ENCODE measurements at places on chromosomes 2 and 18.

- peak; percentile 44 for DNase-seq
These were observed 9.5 kb downstream of the COPS7B start for GRCh38 chr2:231795525-231796327.

DNA sequence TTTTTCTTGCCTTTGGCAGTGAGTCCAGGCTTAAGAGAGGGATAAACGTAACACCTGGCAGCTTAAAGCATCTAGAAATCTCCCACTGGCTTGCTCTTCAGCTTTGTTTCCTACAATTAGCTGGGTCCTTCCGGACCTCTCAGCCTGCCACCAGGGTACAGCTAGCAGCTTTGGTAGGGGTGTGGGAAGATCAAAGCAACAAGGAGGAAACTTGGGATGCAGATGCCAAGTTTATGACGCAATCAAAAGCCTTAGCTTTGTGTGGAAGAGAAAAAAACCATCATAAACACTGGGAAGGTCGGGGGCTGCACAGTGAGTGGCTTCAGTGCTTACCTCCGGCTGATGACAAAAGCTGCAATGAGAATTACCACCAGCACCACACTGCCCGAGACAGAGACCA is 116.9 kb downstream of the EPHA4 start:
- no peak for DNase-seq

GRCh38 chr2:86305915-86306254 is 31.5 kb downstream of the REEP1 start:
- no peak for DNase-seq

DNA sequence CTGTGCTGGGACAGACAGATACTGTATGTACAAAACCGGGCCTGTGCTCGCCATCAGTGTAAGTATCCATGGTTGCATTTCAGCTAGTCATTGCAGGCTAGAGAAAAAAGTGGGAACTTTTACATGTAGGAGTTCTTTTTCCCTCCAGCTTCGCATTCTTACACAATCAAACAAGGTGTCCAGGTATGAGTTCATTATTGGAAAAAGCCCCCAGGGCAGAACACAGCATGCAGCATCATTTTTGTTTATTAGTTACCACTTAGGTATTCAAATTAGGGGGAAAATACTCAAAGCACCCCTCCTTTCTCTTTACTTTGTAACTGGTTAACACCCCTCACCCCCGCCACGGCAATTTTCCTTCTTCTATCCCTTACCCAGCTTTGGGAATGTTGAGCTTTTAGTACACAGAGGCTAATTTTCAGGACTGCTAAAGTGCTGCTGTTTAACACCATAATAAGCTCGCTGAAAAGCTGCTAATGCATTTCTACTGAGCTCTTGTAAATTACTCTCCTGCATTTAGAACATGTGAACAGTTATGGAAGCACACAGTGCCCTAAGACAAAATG is 13.6 kb downstream of the UPP2 start:
- no peak for DNase-seq

- DNase-seq = no peak
These were observed 149.2 kb upstream of the NOSTRIN start for GRCh38 chr2:168652997-168653921.

DNA sequence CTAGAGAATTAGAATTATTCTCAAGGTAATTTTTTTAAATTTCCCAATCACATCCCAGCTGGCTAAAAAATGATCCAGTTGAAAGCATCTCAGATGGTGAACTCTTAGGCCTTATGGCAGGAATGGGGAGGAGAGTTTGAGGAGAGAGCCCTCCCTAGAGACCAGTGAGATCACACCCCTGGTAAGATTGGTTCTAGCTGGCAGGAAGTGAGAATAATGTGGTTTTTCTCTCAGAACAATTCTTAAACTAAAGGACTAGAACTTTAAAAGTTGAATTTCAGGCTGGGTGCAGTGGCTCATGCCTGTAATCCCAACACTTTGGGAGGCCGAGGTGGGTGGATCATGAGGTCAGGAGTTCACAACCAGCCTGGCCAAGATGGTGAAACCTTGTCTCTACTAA is 120.2 kb downstream of the MYO3B start:
- peak; percentile 28 for DNase-seq

DNA sequence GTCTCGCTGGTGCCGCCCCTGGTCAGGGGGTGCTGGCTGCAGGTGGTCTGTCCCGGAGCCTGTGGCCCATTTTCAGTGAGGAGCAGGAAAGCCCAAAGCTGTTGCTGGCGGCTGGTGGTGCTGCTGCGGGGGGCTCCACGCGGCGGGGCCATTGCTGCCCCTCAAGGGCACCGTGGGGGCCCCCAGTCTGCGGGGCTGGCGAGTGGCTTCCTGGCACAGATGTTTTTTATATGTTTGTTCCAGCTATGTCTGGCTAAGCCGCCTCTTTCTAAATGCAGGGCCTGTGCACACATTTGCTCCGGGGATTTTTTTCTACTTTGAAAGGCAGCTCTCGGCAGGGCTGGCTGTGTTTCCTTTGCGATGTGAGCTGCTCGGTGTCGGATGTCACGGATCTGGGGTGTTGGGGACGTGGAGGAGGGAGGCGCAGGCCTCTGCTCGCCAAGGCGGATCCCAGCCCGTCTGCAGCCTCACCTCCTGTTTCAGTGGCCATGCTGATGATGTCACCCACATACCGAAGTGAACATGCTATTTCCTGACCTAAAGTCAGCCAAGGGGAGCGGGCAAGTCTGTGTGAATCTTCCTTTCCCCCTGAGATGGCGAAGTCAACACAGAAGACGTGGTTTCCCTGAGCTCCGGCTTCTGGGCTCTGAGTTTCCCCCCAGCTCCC is 112.0 kb upstream of the CTDP1 start:
- no peak for DNase-seq

DNA sequence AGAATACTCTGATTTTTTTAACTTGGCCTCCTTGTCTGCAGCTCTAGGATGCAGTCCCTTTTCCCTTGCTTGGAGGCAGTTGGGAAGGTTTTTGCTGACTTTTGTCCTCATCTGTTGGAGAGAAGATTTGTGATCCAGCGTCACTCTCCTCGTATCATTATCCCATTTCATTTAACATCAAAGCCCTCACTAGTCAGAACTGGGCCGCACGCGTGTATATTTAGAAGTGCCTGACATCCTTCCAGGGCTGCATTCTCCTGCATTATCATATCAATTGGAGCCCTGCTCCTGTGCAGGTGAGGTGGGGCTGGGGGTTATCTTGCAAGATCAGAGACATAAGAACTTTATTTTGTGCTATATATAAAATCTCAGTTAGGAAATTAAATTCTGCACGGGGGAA is 435.1 kb upstream of the HS6ST1 start:
- no peak for DNase-seq

- DNase-seq = no peak
These were observed 314.8 kb upstream of the HS6ST1 start for GRCh38 chr2:128633501-128633900.

- DNase-seq = no peak
These were observed 20.1 kb upstream of the FANCL start for GRCh38 chr2:58261209-58261608.

DNA sequence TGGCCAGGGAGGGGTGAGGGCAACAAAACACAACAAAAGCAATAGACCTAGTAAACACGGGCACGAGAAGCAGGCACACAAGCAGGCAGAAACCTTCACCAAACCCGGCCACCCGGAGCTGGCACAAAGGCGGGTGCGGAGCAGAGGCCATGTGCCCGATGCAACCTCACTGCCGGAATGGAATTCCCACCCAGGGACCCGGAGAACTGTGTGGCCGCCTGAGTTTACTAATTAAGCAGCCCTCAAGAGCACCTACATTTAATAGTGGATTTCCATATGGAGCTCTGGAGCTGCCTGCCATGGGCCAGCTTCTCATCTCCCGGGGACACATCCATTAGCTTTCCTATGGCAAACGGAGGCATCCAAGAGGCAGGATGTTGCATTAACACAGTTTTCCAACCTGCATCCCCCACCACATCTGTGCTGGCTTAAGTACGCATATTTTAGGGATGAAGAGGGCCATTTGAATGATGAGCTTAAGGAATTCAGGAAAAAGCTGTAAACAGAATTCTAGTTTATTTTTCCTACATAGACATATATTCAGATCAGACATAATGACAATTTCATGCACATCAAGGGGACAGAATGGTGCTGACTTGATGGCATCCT is 104.5 kb upstream of the SMIM21 start:
- DNase-seq = no peak

- DNase-seq = no peak
These were observed 96.4 kb downstream of the ITGB1BP1 start for GRCh38 chr2:9326975-9327374.

DNA sequence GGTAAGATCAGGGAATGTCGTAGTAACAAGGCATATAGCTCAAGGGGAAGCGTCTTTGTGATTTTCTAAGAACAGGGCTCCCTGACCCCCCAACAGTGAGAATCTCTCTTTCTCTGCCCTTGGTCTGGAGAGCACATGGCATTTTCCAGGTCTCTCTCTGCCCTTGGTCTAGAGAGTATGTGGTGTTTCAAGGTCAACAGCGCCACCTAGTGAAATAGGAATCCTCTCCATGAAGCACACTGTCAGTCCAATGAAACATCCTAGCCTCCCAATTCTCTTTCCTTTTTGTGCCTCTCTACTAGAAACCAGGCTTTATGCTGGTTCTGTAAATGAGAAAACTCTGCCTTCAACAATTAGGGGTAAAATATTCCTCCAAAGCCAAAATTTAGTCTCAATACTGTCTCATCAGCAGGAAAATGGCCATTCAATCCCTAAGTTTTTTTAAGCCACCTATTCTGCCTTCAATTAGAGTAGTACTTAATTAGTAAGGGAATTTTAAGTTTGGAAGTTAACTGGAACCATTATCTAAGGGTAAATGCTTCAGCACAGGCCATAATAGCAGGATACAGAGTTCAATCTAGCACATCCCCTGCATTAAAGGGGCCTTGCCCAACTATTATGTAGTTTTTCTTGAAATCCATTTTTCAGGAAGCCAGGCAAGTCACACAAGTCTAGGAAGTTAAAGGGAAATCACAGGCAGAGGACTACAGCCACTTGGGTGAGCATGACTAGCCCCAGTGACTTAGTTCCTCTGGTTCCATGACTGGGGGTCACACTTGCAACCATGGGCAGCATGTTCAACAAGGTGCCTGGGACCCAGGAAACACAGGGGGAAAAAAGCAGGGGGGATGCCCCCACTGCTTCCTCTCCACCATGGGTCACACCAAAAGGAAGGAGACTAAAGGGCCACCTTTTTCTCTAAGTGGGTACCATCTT is 12.4 kb downstream of the DYM start:
- peak; percentile 79 for DNase-seq

DNA sequence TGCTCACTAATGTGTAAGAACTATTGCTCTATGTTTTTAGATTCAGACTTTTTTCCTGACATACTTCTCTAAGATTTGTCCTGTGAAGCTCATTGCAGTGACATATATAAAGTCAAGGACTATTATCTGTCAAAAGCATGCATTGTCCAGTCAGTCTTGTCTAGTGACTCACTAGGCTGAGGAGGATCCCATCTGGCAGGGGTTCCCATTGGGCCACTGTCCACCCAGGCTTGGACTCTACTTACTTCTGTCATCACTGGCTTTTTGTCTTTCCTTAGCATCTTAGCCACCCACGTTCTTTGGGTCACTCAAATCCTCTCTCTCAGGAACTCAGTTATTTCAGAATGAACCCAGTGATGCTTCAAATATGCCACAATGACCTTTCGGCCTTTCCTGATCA is 132.6 kb upstream of the NABP1 start:
- no peak for DNase-seq

- no peak for DNase-seq
These were observed 119.3 kb upstream of the ZSWIM2 start for GRCh38 chr2:186968277-186968676.

- no peak for DNase-seq
These were observed 57.5 kb downstream of the DTNA start for GRCh38 chr18:34767601-34768027.

DNA sequence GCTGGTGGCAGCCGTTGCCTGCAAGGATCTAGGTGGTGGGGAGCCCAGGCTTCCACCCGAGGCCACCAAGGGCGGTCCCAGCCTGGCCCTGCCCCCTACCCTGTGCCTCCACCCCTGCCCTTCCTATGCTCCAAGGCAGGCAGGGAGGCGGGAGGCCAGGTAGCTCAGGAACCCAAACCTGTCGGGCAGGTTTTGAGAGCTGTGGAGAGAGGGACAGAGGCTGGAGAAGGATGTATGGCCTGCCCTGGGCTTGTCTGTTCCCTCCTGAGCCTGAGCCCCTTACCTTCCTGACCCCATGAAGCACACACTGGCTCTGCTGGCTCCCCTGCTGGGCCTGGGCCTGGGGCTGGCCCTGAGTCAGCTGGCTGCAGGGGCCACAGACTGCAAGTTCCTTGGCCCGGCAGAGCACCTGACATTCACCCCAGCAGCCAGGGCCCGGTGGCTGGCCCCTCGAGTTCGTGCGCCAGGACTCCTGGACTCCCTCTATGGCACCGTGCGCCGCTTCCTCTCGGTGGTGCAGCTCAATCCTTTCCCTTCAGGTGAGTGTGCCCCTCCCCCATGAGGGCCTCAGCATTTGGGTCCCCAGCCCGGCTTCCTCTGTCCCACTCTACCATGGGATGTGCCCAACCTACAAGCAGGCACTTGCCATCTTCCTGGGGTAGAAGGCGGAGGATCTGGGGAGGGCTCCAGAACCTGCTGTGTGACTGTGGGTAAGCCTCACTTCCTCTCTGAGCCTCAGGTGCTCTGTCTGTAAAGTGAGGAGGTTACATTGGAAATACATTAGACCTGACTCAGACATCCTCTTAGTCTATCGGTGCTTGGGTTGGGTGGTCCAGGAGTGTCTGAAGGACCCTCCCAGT is at the start of gene PROM2:
Gene PROM2, plus strand, starts transcription at position 159 of the 860 bp plus-strand sequence. Its CDS starts 137 bp downstream, at position 296.
- DNase-seq = no peak

GRCh38 chr2:232870766-232871371 is 805 bp downstream of the SNORC start:
- DNase-seq = no peak

DNA sequence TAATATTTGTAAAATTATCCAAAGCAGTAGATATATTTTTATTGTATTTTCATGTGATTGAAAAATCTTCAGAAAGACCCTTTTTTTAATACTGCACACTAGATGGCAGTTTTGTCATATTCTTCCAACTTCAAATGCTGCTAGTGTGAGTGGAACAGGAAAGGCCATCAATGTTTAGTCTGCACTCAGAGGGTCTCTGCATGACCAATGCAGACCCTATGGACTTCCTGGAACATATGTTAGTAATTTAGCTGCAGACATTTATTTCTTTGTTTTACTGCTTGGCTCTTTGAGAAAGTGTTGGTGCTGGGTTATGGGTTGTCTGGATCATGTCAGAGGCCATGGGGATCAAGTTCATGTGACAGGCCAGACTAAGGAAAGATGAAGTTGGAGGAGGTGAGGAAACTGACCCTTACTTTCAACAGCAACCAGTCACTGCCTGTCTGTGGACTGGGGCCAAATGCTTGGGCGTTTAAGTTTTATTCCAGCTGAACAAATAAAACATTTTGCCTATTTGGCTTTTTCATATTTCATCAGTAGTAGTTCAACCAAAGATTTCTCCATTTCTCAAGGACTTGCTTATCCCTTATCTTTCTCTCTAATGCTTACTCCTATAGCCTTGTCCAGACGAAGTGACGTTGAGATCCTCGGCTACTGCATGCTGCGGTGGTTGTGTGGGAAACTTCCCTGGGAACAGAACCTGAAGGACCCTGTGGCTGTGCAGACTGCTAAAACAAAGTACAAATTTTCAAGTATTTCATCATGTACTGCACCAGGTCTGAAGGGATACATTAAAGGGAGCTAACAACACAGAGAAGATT is 84.8 kb downstream of the VRK2 start:
- DNase-seq = peak; percentile 13

- DNase-seq = no peak
These were observed 103.3 kb upstream of the VRK2 start for GRCh38 chr2:57943315-57943714.

GRCh38 chr2:157868993-157869392 is 7.1 kb downstream of the ACVR1 start:
- no peak for DNase-seq

- DNase-seq = no peak
These were observed 905.6 kb downstream of the SOCS6 start for GRCh38 chr18:71194438-71194837.

GRCh38 chr2:134372141-134372540 is 118.3 kb downstream of the MGAT5 start:
- no peak for DNase-seq

Measured in NB4 (cell line).